ENCODE measurements at places on chromosomes 1 and 21.

DNA sequence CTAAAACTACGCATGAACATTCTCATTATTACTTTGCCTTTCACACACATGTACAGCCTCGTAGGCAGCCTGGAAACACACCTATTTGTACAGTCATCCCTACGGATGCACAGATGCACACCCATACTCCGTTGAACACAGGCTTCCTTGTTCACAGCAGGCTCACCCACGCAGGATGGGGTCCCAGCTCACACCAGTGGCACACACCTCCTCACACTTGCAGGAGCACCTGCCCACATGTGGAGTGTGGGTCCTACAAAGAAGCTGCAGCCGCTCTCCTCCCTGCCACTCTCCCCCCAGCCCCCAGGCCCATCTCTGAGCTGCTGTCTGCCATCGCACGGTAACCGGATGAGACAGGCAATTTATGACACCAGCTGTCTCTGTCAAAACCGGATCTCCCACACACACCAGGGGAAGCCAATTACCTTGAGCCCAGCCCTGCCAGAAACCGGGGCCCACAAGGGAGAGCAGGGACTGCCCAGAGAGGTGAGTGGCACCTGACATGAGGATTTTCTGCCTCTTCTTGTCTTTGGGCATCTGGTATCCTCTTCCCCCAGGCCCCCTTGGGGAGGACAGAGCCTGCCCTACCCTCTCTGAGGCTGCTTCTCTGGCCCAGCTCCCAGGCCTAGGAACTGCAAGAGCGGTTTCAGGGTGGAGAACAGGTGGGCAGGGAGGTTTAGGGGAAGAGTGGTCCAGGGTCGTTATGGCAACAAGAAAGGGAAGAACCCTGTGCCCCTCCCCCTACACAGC is 175.4 kb downstream of the IGSF21 start:
- no peak for DNase-seq

- DNase-seq = no peak
Observed at GRCh38 chr1:32549616-32550015, 10.4 kb downstream of the ZBTB8A start.

DNA sequence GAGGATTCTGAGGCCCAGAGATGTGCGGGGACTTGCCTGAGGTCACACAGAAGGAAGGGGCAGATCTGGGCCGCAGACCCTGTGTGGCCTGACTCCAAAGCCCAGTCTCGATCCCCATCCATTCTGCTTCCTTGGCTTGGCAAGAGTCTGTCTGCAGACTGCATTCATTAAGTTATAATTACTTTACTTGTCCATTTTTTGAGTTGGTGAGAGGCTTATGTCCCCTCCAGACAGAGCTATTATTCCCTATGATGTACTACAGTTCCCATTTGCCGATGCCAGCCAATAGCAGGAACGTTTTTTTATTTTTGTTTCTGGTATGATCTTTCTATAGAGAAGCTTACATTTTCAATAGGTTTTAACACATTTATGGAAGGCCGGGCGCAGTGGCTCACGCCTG is 101.5 kb downstream of the ARHGEF10L start:
- DNase-seq = no peak

DNA sequence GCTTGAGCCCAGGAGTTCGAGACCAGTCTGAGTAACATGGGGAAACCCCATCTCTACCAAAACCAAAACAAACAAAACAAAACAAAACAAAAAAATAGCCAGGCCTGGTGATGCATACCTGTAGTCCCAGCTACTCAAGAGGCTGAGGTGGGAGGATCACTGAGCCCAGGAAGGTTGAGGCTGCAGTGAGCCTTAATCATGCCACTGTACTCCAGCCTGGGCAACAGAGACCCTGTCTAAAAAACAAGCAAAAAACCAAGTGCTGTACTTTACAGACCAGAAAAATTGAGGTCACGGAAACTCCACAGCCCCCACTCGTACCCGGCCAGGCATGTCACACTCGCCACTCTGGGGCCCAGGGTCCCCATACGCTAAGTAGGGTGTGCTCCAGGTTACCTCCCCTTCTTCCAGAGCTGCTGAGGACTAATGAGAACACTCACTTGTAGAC is 22.9 kb downstream of the ATP2B4 start:
- DNase-seq = no peak

GRCh38 chr21:44834951-44835646 is 17.2 kb upstream of the SUMO3 start:
- DNase-seq = no peak

GRCh38 chr1:51268634-51269033 is 32.6 kb downstream of the RNF11 start:
- DNase-seq = no peak

GRCh38 chr1:233172201-233172600 is 123.3 kb downstream of the PCNX2 start:
- no peak for DNase-seq

DNA sequence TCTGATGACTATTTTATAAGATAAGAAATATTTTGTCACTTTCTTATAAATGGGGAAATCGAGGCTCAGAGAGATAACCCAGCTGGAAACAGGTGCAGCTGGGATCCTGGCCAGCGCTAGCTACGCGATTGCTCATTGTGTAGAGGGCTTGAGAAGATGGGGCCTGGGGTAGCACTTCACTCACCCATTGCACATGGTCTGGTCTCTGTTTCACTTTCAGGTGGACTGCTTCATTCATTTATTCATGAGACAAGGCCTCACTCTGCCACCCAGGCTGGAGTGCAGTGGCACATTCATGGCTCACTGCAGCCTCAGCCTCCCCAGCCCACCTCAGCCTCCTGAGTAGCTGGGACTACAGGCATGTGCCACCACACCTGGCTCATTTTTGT is 23.8 kb downstream of the UBE4B start:
- no peak for DNase-seq

All from 8988T (cell line).